ENCODE measurements at places on chromosomes 5 and 9.

- DNase-seq = no peak
These were observed 24.0 kb downstream of the CSF1R start for GRCh38 chr5:150062216-150062922.

- no peak for DNase-seq
These were observed 67.2 kb upstream of the IER5L start for GRCh38 chr9:129245276-129245675.

DNA sequence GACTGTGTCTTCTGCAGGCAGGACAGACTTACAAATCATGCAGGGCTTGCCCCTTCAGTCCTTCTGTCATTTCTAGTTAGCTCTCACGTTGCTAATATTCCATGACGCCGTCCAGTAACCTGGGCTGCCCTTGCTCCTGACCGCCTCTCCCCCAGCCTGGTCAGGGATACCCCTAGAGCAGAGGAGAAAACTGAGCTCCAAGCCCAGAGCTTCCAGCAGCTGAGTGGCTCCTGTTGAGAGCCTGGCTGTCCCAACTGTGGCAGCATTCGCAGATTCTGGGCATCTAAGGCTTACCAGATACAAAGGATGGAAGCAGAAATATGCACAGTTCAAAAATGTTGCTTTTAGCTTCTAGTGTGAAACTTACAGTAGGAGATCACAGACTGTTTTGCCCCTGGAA, 185.2 kb downstream of the CD180 start:
- DNase-seq = no peak

DNA sequence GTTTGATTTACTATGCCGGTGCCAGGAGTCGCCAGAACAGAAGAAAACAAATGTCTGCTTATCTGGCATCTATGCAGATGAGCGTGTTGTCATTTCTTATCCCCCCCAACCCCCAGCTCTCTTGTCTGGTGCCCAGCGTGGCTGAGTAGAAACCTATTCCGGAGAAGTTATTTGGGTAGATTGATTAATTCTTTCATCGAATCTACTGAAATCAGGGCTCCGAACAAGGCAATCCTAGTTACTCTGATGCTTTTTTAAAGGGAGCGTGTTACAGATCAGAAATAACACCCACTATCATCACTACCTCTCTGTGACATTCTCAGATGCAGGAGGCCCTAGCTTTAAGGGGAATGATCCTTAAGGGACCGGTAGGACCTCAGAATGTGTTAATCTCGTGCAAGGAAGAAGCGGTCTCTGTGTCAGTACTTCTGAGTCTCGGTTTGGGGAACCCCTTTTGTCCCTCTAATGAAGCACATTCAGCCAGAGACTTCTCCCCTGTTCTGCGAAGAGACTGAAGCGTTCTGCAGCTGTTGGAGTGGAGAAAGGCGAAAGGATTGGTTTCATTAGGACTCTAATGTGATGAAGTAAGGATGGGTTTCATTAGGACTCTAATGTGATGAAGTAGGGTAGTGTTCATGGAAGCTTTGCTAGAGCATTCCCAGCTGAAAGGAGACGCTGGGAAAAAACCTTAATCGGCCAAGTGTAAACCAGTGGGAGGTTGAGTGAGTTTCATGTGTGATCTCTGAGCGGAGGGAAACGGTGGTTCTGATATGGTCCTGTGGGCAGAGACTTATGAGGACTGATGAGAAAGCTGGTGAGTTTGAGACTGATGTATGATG, 1.5 kb downstream of the PIP5K1B start:
- DNase-seq = peak; percentile 30

DNA sequence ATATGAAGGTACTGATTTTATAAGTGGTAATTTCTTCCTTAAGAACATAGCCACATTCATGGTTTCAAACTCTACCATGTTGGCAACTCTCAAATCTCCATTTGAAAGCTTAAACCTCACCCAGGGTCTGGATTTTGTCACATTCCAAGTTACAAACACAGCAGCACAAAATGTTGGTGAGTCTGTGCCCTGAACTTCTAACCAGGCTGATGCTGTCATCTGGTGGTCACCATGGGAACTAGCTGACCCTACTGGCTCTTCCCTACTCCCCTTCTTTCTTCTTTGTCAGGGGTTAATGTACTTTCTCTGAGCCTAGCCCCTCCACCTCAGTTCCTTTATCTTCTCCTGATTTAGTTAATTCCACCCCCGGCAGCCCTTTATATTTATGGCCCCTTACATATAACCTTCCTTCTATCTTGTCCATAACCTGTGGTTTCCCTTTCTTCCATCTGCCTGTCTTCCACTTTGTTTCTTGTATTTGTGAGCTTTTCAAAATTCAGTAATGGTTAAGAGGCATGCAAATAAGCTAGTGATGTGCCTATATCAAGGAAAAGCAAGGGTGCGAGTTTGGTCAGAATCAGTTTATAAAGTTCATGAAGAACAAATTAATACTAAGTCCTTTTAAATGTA, 35.9 kb downstream of the TGFBR1 start:
- DNase-seq = no peak
